Thoracic aorta (tissue), 2 donors: ENCODE measurements at places on chromosomes 11 and 22. TPM values are rescaled to one million over a fixed set of nuclear protein-coding genes. Genes with fewer than 3 reads are reported as not detected.

TREH gene
- not detected for total RNA-seq

DNA sequence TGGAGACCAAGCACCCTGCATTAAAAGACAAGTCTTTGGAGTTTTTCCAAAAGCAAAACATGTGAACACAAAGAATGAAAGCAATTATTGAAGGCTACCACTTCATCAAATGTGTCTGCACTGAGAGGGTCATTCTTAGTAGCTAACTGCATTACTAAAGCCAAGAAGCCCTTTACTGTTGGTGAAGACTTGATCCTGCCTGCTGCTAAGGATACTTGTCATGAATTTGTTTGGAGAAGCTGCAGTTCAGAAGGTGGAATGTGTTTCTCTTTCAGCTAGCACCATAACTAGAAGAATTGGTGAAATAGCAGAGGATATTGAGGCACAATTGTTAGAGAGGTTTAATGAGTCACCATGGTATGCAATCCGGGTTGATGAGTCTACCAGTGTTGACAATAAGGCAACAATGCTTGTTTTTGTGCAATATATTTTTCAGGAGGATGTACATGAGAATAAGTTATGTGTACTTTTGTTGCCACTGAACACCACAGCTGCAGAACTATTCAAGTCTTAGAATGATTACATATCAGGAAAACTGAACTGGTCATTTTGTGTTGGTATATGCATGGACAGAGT lies 457.3 kb upstream of the ISX start:
- no peak for DNase-seq
- no peaks in the 10 kb centered on the region for H3K36me3 ChIP-seq
- H3K27me3 ChIP-seq, result no peaks in the 10 kb centered on the region
- no peak overlapping the region for H3K4me3 ChIP-seq
- H3K4me1 ChIP-seq, result no peaks in the 10 kb centered on the region

DNA sequence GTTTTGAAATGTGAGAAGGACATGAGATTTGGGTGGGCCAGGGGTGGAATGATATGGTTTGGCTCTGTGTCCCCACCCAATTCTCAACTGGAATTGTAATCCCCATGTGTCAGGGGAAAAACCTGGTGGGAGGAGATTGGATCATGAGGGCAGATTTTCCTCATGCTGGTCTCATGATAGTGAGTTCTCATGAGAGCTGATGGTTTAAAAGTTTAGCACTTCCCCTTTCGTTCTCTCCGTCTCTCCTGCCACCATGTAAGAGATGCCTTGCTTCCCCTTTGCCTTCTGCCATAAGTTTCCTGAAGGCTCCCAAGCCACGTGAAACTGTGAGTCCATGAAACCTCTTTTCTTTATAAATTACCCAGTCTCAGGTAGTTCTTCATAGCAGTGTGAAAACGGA lies 113.5 kb downstream of the FCHSD2 start:
- H3K27me3 ChIP-seq, result no peaks in the 10 kb centered on the region
- no peaks in the 10 kb centered on the region for H3K4me1 ChIP-seq
- H3K4me3 ChIP-seq, result no peak overlapping the region

GRCh38 chr22:38479096-38479837 lies 11.4 kb downstream of the KDELR3 start:
- peaks cover 26% of the 10 kb centered on the region for H3K36me3 ChIP-seq
- no peaks in the 10 kb centered on the region for H3K27me3 ChIP-seq
- H3K27ac ChIP-seq, result no peak overlapping the region
- no peak for DNase-seq
- no peaks in the 10 kb centered on the region for H3K4me1 ChIP-seq

- no peak overlapping the region for H3K27ac ChIP-seq
- H3K4me3 ChIP-seq, result no peak overlapping the region
- no peaks in the 10 kb centered on the region for H3K4me1 ChIP-seq
- no peak for DNase-seq
Observed at GRCh38 chr11:43397251-43397650, 38.5 kb downstream of the TTC17 start.

GRCh38 chr22:39634530-39635405 lies 64.2 kb downstream of the CACNA1I start:
- H3K4me1 ChIP-seq, result no peaks in the 10 kb centered on the region
- H3K27ac ChIP-seq, result no peak overlapping the region
- H3K36me3 ChIP-seq, result no peaks in the 10 kb centered on the region

GRCh38 chr11:64100782-64101353 lies 65.0 kb downstream of the MACROD1 start:
- no peaks in the 10 kb centered on the region for H3K36me3 ChIP-seq
- no peaks in the 10 kb centered on the region for H3K4me1 ChIP-seq
- H3K4me3 ChIP-seq, result no peak overlapping the region
- no peaks in the 10 kb centered on the region for H3K27me3 ChIP-seq
- H3K27ac ChIP-seq, result no peak overlapping the region

- peak overlapping the region; percentile 22 for H3K4me3 ChIP-seq
- H3K27me3 ChIP-seq, result no peaks in the 10 kb centered on the region
- DNase-seq, result peak; percentile 64
- H3K27ac ChIP-seq, result peak overlapping the region; percentile 80
Observed at GRCh38 chr11:33936725-33937604, 45.1 kb upstream of the LMO2 start.

CHORDC1 gene
- total RNA-seq, result 46.4 TPM

DNA sequence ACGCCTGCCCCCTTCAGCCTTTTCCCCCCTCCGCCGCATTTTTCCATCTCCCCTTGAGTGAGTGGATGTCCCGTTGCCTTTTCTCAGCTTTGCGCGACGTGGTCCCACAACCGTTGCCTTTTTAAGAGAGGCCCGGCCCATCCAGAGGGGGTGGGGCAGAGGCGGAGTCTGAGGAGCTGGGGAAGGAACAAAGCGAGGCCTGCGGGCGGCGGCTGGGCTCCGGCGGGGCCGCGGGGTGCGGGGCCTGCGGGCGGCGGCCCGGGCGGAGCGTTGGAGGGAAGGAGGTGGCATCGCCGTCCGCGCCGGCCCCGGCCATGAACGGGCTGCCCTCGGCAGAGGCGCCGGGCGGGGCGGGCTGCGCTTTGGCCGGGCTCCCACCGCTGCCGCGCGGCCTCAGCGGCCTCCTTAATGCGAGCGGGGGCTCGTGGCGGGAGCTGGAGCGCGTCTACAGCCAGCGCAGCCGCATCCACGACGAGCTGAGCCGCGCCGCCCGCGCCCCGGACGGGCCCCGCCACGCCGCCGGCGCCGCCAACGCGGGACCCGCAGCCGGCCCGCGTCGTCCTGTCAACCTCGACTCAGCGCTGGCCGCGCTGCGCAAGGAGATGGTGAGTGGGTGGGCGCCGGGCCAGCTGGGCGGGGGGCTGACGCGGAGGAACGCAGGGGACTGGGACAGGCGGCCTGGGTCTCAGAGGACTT lies at the start of gene FAM89B:
Gene FAM89B (plus strand): TSS at position 183 of the 696 bp plus-strand sequence. CDS start 132 bp downstream, at position 315.
- H3K36me3 ChIP-seq, result no peaks in the 10 kb centered on the region
- H3K4me3 ChIP-seq, result peak within 1 kb of the TSS; percentile 93
- peaks cover 38% of the 10 kb centered on the region for H3K4me1 ChIP-seq

CCDC87 gene
- not detected for total RNA-seq

DNA sequence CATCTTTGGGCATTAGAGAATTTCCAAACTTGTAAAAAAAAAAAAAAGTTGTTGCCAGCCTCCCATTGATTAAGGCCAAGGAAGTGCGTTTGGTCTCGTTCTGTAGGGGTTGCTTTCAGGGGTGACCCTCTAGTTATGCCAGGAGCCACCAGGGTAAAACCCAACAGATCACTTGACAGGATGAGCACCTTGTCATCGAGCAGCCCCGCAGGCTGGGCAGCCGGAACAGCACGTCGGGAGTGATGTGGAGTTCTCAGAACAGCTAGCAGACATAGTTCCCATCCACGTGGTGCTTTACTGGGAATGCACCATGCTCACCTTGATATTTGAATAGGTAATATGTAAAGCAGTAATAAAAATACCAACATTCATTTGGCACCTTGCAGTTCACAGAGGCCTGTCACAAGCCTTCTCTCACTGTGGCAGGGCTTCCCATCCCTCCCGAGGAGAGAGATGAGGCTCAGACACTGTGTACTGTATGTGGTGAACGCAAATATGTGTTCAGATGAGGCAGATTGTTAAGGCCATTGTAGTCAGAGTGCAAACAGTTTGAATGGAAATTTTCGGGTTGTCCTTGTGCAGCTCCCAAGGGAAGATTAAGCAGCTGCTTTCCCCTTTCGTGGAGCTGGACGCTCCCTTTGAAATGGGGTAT lies 70.9 kb upstream of the SORL1-AS1 start:
- H3K27ac ChIP-seq, result no peak overlapping the region
- no peaks in the 10 kb centered on the region for H3K36me3 ChIP-seq
- H3K4me3 ChIP-seq, result no peak overlapping the region
- DNase-seq, result no peak

DNA sequence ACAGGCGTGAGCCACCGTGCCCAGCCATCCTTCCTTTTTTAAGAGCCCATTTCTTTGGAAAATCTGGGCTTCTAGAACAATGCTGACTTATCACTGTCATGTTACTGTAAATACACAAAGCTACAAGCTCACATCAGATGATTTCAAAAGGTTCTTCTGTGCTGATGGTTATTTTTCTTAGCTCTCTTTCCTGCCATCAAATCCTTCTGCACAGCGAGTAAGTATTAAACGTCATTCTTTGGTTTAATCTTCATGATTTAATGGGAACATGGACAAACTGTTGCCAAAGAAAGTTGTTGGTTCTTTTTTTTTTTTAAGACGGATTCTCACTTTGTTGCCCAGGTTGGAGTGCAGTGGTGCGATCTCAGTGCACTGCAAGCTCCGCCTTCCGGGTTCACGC lies 43.3 kb upstream of the NUP50 start:
- H3K36me3 ChIP-seq, result no peaks in the 10 kb centered on the region
- H3K4me1 ChIP-seq, result no peaks in the 10 kb centered on the region
- H3K27me3 ChIP-seq, result no peaks in the 10 kb centered on the region
- H3K4me3 ChIP-seq, result no peak overlapping the region

- no peak for DNase-seq
- H3K27me3 ChIP-seq, result no peaks in the 10 kb centered on the region
- H3K4me1 ChIP-seq, result no peaks in the 10 kb centered on the region
- H3K36me3 ChIP-seq, result no peaks in the 10 kb centered on the region
- no peak overlapping the region for H3K27ac ChIP-seq
Observed at GRCh38 chr22:49433717-49434611, 393.7 kb downstream of the BRD1 start.

USP2 gene
- 2.1 TPM for total RNA-seq

- H3K4me3 ChIP-seq, result no peak overlapping the region
- no peak for DNase-seq
- no peaks in the 10 kb centered on the region for H3K36me3 ChIP-seq
- no peak overlapping the region for H3K27ac ChIP-seq
- H3K4me1 ChIP-seq, result no peaks in the 10 kb centered on the region
Observed at GRCh38 chr11:126927623-126928022, 72.9 kb downstream of the KIRREL3 start.

GRCh38 chr11:35501776-35502175 lies 23.6 kb downstream of the PAMR1 start:
- H3K27me3 ChIP-seq, result no peaks in the 10 kb centered on the region
- no peak overlapping the region for H3K27ac ChIP-seq
- H3K36me3 ChIP-seq, result no peaks in the 10 kb centered on the region
- DNase-seq, result no peak

- H3K36me3 ChIP-seq, result peaks cover 24% of the 10 kb centered on the region
- H3K4me3 ChIP-seq, result no peak overlapping the region
- H3K4me1 ChIP-seq, result peaks cover 4% of the 10 kb centered on the region
- H3K27ac ChIP-seq, result no peak overlapping the region
- DNase-seq, result no peak
Observed at GRCh38 chr11:74941492-74941891, 7.4 kb downstream of the XRRA1 start.

HPX gene
- 2.9 TPM for total RNA-seq

GRCh38 chr22:29882716-29883044 lies 294 bp upstream of the MTMR3 start:
- peaks cover 34% of the 10 kb centered on the region for H3K4me1 ChIP-seq
- peak overlapping the region; percentile 89 for H3K4me3 ChIP-seq
- no peak overlapping the region for H3K27ac ChIP-seq
- no peaks in the 10 kb centered on the region for H3K27me3 ChIP-seq
- no peaks in the 10 kb centered on the region for H3K36me3 ChIP-seq

DNA sequence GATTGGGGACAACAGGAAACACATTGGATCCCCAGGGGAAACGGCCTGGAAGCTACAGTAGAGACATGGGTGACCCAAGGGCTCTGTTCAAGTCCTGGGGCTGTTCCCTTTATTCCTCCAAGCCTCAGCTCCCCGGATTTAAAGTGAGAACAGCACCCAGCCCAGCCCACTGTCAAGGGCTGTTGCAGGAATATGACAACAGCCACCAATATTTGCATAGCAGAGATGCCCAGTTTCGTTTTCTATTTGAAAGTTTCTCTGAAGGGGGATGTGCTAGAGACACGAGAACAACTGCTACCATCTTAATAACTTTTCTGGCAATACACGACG lies 81.1 kb upstream of the WNT7B start:
- H3K4me1 ChIP-seq, result peaks cover 83% of the 10 kb centered on the region
- H3K27ac ChIP-seq, result peak overlapping the region; percentile 83
- peak overlapping the region; percentile 80 for H3K4me3 ChIP-seq
- no peak for DNase-seq
- H3K27me3 ChIP-seq, result no peaks in the 10 kb centered on the region

- no peak overlapping the region for H3K27ac ChIP-seq
- no peaks in the 10 kb centered on the region for H3K4me1 ChIP-seq
- no peaks in the 10 kb centered on the region for H3K27me3 ChIP-seq
- DNase-seq, result no peak
- no peaks in the 10 kb centered on the region for H3K36me3 ChIP-seq
Observed at GRCh38 chr11:95304777-95305176, 73.8 kb upstream of the SESN3 start.

GRCh38 chr11:130370845-130371590 lies 56.3 kb upstream of the ZBTB44 start:
- no peaks in the 10 kb centered on the region for H3K27me3 ChIP-seq
- no peaks in the 10 kb centered on the region for H3K4me1 ChIP-seq
- DNase-seq, result no peak
- H3K27ac ChIP-seq, result no peak overlapping the region
- H3K36me3 ChIP-seq, result no peaks in the 10 kb centered on the region
- H3K4me3 ChIP-seq, result no peak overlapping the region

DNA sequence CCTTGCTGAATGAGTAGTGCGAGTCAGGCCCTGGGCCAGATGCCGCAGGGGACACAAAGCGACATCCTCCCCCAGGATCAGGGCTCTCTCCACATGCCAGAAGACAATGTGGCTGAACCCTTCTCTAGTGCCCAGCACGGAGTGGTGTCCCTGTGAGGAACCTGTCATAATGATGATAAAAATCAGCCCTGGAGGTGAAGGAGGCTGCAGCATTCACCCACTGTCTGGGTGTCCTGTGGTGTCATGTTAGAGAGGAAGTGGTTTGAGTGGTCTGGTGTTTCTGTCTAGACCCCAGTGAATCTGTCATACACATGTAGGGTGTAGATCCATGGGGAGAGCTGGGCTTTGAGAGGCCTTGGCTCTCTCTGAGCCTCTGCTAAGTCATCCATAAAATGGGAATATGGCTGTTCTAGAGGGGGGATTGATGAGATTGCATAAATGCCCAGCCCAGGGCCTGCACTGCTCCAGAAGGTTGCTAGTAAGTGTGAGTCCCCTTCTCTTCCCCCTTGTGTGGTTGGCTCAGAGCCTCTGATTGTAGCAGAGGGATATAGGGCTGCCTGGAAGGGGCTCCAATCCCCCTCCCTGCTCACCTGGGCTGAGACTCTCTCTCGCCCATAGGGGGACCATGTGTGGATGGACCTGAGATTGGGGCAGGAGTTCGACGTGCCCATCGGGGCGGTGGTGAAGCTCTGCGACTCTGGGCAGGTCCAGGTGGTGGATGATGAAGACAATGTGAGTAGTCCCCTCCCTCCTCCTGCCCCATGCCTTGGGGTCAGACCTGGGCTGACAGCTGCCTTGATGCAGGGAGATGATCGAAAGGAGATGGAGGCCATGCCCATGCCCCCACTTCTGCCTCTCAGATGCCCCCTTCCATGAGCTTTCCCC lies 14.3 kb downstream of the MYO7A start:
- DNase-seq, result no peak
- H3K27me3 ChIP-seq, result no peaks in the 10 kb centered on the region
- H3K27ac ChIP-seq, result no peak overlapping the region
- no peaks in the 10 kb centered on the region for H3K36me3 ChIP-seq
- H3K4me3 ChIP-seq, result no peak overlapping the region

NLRP6 gene
- total RNA-seq, result 6.6 TPM
